ENCODE measurements at places on chromosomes 5 and 9.

DNA sequence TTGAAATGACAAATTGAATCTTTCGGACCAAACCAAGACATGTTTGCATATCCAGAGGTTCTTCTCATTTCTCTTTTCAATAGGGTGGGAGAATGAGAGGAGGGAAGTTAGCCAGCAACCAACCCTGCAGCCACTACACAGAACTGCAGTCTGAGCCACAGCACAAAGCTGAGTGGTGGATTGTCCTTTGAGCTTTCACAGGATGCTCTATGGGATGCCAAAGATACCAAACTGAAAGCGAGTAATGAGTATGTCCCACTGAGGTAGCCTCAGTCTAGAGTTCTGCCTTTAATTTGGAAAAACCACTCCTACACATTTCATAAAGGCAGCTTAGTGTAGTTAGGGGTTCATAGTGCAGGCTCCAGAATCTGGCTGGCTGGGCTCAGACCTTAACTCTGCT lies 114.9 kb downstream of the MARCHF3 start:
- DNase-seq = no peak

DNA sequence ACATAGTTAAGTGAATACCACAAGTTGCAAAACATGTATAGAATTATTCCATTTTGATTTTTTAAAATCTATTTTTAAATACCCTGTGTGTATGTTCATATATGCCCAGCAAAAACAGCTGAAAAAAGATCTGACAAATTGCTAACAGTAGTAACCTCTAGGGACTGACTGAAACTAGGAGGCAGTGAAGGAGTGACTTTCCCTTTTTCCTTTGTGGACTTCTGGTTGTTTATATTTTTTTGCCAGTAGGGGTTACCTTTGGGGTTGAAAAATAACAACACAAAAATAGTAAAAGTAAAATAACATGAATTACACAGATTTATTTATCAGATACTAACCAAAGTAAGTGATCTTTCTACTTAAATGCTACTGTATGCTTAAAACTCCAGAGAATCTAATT lies 2.9 kb downstream of the MEGF9 start:
- DNase-seq = no peak

DNA sequence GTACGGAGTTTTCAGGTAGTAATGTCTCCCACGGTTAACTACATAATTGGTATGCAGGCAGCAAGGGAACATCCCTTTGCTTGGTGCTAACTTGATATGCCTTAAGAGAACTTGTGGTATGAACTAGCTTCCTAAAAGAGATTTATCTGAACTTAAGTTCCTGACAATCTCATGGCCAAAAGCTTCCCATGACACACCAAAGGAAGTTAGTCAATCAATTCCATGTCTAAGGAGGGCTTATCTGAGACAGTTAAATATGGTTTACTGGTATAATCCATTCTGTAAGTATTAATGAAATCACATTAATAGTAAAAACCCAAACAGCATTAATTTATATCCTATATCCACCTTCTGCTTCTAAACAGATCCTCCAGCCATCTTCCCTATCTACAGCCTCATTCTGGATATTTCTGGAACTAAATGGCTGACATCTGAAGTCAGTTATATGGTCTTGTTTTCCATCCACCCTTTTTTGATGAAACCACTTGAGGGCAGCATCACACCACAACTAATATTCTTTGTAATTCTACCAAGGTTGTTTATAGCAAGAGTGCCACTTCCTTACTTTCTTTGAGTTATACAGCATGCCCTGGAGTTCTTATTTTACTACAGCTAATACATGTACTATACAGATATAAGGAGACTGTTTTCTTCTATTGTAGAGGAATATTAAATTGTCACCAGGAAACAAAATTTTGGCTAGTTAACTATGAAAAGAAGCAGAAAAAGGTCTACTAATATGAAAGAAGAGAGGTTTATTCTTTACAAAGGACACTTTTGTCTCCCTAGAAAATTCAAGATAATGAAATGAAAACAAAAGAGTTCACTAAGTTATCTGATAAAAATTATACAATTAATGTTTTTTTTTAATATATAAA lies 34.7 kb downstream of the SHOC1 start:
- DNase-seq = peak; percentile 64

DNA sequence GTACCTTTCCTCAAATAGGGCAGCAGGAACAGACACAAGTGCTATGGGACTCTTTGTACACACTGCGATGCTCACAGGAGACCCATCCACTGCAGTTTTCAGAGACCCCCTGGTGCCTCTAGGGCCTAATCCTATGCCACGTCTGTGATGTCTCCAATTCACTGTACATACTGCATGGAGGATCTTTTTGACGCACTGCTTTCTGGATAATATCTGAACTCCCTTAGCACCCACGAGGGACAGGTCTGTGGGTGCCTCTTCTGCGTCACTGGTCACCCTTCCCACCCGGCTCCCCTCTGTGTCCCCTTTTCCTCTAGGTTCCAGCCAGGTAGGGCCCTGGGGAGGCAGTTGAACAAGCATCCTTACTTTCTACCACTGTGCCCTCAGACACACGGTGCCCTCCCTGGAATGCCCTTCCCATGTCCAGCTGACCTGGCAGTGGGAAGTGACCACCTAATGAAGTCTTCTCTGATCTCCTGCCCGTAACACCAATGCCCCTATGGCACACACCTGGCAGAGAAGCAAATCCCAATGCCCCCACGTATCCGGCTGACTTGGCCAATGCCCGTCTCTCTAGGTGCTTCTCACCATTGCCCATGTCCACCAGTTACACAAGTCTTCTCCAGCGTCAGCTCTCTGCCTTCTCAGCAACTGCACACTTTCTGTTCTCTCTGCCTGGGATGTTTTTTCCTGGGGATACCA lies 41.5 kb downstream of the FOXI1 start:
- DNase-seq = no peak

GRCh38 chr5:135831439-135831838 lies 3.0 kb upstream of the SLC25A48 start:
- DNase-seq = no peak

GRCh38 chr9:32708480-32709150 lies 73.1 kb upstream of the TAF1L start:
- DNase-seq = no peak

GRCh38 chr9:113388833-113389232 lies 12.0 kb upstream of the HDHD3 start:
- DNase-seq = no peak

GRCh38 chr5:116595498-116595897 lies 20.9 kb upstream of the SEMA6A start:
- no peak for DNase-seq

DNA sequence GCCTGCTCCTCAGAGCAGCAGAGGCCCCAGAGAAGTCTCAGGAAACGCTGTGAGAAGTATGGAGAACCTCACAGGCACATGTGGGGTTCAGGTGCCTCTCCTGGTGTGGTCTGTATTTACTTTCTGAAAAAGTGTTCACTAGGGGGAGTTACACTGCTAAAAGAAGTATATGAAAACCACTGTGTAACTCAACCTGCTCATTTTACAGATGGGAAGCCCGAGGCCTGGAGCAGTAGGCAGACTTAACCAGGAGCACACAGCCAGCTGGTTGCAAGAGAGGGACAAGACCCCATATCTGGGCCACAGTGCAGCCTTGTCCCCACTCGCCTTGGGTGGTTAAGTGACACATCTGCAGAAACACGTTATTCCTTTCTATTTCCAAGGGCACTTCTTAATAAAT lies 112.8 kb upstream of the SAP30L start:
- no peak for DNase-seq

- no peak for DNase-seq
These were observed 4.2 kb upstream of the ANXA2R start for GRCh38 chr5:43044181-43044914.

GRCh38 chr9:70861797-70862196 lies 259.6 kb downstream of the TRPM3 start:
- DNase-seq = no peak

GRCh38 chr9:36690412-36691168 lies 117.9 kb downstream of the MELK start:
- peak; percentile 1 for DNase-seq

GRCh38 chr9:3528451-3528850 lies 2.6 kb upstream of the RFX3 start:
- peak; percentile 54 for DNase-seq

DNA sequence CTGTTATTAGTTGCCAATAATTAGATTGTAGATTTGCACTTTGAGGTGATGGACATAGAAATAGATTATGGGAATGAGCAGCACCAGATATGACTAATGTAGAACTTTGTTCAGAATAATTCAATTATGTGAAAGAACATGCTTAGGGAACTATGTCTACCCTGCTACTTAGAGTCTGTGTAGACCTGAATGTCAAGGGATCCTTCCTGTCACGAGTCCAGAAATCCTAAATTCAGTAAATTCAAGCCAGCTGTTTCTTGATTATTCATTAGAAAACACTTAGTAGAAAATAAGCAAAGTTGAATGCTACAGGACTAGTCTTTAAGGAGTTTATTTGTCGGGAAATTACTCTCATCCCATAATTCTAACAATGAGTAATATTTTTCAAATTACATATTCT lies 887.3 kb upstream of the SEMA6A start:
- DNase-seq = no peak

GRCh38 chr5:90930756-90931431 lies 372.3 kb downstream of the ADGRV1 start:
- DNase-seq = no peak

- no peak for DNase-seq
These were observed 8.9 kb downstream of the ATG10 start for GRCh38 chr5:81980598-81981260.

- peak; percentile 28 for DNase-seq
These were observed 1.3 kb downstream of the TNFSF15 start for GRCh38 chr9:114804505-114804904.

- no peak for DNase-seq
These were observed 43.4 kb downstream of the PFDN1 start for GRCh38 chr5:140259500-140259899.
